ENCODE measurements at places on chromosomes 7 and 10.

DNA sequence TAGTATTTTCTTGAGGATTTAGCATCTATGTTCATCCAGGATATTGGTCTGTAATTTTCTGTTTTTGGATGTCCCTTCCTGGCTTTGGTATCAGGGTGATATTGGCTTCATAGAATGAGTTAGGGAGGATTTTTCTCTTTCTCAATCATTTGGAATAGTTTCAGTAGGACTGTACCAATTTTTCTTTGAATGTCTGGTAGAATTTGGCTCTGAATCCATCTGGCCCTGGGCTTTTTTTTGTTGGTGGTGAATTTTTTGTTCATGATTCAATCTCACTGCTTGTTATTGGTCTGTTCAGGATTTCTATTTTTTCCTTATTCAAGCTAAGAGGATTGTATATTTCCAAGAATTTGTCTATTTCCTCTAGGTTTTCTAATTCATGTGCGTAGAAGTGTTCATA, 192.7 kb downstream of the KIF20B start:
- no peak for DNase-seq

DNA sequence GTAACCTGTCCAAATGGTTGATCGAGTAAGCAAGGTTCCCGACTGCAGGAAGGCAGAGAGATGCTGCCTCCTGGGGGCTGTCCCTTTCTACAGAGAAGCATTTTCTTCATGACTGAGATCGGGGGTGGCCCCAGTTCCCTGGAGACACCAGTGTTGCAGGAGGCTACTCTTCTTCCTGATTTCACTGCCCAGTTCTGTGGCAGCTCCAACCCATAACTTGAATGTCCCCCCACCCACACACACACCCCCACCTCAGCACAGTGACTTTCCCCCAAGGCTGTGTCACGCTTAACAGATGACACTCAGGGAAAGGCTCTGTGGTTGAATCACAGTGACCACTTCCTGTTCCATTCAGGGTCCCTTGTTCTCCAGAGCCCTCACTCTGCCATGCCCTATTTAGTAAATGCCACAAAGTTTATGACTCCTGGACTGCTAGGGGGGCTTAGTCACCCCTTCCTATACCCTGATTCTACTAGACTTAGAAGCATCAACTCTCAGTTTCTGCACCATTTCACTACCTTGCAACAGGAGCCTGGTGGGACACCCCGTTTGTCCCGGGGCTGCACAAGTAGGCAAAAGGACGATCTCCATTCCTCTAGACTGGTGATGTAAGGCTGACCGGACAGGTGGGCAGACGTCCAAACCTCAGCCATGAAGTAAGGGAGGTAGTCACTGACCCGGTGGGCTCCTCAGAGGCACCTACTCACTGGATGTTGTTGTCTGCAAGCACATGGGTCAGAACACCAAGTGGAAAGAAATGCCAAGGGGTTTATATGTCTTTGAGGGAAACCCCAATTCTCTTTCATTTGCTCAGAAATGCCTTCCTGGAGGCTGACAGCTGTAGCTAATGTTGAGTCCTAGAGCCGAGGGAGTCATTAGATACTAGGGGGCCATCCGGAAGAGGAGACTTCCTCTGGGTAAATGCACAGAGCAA, 31.3 kb upstream of the SMC3 start:
- DNase-seq: no peak

- DNase-seq: no peak
These were observed 445 bp upstream of the PVRIG start for GRCh38 chr7:100219271-100219737.

DNA sequence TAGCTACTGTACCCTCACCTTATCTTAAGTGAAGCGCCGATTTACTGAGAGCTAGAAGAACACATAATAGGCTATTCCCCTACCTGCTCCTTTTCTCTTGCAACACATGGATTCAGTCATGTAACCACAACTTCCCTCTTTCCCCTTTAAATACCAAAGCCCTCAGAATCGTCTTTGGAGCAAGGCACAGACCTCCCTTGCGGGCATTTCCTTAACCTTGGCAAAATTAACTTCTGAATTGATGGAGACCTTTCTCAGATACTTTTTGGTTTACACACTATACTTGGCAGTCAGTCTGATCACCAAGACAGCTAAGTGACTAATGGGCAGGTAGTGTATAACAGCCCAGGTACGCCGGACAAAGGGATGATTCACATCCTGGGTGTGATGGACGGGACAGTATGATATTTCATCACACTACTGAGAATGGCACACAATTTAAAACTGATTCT, 72.7 kb upstream of the SEC61G start:
- peak; percentile 52 for DNase-seq

GRCh38 chr7:45484094-45484493, 90.1 kb upstream of the ADCY1 start:
- DNase-seq: no peak

- no peak for DNase-seq
These were observed 167.9 kb upstream of the KIAA1217 start for GRCh38 chr10:24041034-24041433.

GRCh38 chr10:14571866-14572507, 202.7 kb downstream of the FAM107B start:
- peak; percentile 99 for DNase-seq

DNA sequence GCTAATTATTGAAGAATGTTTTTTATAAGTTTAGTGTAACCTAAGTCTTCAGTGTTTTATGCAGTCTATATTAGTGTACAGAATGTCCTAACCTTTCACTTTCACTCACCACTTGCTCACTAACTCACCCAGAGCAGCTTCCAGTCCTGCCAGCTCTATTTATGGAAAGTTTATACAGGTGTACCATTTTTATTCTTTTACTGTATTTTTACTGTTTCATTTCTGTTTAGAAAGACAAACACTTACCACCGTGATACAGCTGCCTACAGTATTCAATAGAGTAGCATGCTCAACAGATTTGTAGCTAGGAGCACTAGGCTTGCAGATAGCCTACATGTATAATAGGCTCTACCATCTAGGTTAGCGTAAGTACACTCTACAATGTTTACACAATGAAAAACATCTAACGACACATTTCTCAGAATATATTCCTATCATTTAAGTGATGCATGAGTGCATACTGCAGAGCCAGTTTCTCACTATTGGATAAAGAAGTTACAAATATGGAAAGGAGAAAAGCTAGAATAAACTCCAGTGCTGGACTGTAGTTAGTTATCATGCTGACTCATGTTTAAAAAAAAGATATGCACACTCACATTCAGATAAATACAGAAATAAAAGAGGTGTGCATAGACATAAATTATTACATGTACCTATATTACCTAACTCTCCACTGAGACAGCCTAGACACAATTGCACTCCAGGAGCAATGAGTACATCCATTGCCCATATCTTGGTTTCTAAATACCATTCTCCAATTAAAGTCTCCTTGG, 30.4 kb downstream of the STEAP1B start:
- DNase-seq: no peak

DNA sequence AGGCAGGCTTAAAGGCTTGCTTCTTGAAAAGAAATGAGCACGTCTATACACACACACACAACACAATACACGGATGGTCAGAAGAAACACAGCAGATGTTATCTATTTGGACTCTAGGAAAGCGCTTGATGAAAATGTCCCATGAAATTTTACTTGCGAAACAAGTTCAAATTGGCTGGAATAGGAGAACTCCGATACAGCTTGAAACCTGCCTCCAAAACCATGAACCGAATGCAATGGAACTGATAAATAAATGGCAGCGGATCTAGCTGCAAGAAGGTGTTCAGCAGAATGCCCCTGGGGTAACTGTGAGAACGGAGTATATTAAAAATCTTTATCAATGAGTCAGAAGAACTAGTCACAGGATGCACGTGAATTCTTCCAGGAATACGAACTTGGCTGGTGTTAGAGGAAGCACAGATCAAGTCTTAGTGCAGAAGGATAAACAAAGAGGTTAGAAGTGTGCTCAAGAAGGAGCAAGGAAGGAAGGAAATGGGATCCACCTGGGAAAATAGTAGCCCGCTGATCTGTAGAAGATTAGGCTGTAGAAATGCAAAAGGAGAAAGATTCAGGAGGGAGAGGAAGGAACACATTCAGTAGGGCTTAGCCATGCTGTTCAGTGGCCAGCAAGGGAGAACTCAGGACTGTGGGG, 142.0 kb upstream of the PRKCQ start:
- DNase-seq: no peak
